ENCODE measurements at places on chromosomes 12 and 14.

GRCh38 chr14:101781240-101782061 lies 19.9 kb downstream of the PPP2R5C start:
- DNase-seq: no peak

GRCh38 chr12:97275728-97276590 lies 186.6 kb upstream of the RMST start:
- peak; percentile 38 for DNase-seq

DNA sequence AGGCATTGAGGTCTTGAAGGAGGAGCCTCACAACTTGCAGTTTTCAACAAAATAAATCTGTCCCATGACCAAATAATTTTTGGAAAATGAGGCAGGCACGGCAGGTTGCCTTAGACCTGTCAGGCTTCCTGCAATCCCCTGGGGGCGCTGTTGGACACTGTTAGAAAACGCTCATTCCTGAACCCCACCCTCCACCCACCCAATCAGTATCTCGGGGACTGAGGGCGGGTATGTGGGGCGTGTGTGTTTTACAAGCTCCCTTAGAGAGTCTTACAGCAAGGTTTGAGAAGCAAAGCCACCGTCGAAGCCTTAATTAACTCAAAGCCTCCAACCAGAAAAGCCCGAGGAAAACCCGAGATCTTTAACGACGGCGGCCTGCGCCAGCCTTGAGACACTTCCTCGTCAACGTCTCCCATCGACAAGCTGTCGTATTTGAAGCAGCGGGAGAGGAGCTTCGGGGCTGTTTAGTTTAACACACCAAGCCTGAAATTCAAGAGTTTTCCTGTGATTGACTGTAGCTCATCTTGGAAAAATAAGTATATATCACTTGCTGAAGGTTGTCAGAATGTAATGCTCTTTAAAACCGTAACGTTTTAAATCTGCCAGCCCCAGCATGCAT lies 123.0 kb downstream of the GLT1D1 start:
- DNase-seq: no peak

DNA sequence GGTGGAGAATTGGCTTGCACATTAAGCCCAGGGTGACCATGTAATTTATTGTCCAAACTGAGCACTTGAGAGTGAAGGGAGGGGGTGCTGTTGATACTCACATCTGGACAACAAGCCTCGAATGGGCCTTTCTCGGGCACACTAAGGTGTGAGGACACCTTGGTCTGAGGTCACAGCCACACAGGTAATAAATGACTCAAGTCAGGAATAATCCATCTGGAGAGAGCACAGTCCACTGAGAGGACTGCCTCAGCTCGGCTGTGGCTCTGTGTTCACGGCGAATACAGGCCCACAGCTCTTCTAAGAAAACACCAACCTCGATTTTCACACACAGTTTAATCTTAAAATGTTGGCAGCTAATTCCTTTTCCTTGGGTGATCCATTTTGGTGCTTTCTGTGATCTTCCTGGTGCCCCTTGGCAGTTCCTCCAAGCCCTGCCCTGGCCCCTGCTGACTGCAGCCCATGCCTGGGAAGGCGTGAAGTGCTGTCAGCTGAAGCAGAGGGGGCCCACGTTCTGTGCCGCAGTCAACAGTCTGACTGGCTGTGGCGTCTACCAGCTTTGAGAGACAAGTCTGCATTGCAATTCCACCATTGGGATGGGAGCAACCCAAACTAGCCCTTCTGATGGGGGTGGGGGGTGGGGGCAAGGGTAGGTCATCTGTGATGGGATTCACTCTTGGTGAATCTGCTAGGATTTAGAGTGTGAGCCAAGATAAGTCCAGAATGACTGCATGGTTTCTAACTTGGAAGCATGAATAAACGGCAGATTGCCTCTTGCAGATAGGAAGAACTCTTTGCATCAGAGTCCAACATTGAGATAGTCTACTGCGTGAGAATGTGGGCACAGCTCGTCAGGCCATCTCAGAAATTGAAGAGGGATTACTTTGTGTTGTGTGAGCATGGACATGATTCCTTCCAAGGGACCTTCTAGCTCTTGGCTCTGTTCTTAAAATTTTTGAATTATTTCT lies 42.8 kb downstream of the ZNF664 start:
- DNase-seq: no peak

- no peak for DNase-seq
These were observed 104.0 kb upstream of the BCAT1 start for GRCh38 chr12:25052914-25053211.

DNA sequence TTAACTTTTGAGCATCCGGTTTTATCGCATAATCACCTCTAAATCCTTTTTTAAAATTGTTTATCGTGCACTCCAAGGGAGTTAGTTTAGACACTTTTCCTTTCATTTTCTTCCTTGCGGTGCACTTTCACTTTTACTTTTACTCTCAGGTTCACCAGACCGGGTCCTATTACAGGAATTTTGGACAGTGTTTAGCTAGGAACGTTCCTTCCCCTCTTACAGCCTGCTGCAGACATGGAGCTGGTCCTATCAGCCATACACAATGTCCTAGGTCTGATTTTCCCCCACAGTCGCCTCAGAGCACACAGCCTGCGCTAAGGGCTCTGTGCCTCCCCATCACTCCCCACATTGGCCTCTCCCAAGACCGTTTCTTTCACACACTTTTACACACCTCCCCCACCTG lies 103.9 kb downstream of the ALG10 start:
- no peak for DNase-seq

- no peak for DNase-seq
These were observed 77.3 kb upstream of the RPH3A start for GRCh38 chr12:112714166-112714710.

DNA sequence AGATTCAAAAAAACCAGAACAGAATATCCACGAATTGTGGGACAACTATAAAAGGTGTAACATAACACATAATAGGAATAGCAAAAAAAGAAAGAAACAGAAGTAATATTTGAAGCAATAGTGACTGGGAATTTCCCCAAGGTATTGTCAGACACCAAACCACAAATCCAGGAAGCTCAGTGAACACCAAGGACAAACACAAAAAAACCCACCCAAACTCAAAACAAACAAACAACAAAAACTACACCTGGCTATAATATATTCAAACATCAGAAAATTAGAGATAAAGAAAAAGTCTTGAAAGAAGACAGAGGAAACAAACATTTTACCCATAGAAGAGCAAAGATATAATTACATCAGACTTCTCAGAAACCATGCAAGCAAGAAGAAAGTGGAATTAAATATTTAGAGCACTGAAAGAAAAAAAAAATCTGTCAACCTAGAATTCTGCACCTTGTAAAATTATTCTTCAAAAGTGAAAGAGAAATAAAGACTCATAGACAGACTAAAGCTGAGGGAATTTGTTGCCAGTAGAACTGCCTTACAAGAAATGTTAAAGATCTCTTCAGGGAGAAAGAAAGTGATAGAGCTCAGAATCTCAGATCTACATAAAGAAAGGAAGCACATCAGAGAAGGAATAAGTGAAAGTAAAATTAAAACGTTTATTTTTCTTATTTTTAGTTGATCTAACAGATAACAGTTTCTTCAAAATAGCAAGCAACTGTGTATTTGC lies 12.1 kb upstream of the HMGA2 start:
- no peak for DNase-seq

- no peak for DNase-seq
These were observed 783 bp upstream of the TUBA1B start for GRCh38 chr12:49131894-49132461.

- peak; percentile 84 for DNase-seq
These were observed at the start of gene SLC25A21 for GRCh38 chr14:37172024-37172869. Gene SLC25A21, minus strand, starts transcription at chr14:37172606.

DNA sequence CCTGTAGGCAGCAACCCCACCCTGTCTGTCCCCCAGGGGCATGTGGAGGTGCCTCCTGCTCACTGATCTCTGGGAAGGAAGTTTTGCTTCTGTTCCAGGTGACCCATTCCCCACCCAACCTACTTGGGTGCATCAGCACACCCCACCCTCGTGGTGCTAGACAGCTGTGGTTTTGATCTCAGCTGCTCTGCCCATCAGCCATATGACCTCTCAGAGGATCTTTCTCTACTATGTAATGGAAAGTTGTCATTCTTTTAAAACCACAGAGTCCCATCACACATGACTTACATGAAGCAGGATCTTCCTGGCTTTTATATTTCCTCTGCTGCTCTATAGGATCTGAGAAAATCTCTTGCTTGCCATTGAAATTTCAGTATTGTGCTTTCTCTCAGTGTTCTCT lies 13.5 kb upstream of the KRT82 start:
- no peak for DNase-seq

GRCh38 chr14:90023176-90023896 lies 38.5 kb upstream of the KCNK13 start:
- no peak for DNase-seq

- no peak for DNase-seq
These were observed 62.7 kb downstream of the NDUFA12 start for GRCh38 chr12:94940771-94941170.

- DNase-seq: no peak
These were observed 29.4 kb downstream of the ABCC9 start for GRCh38 chr12:21911832-21912231.

DNA sequence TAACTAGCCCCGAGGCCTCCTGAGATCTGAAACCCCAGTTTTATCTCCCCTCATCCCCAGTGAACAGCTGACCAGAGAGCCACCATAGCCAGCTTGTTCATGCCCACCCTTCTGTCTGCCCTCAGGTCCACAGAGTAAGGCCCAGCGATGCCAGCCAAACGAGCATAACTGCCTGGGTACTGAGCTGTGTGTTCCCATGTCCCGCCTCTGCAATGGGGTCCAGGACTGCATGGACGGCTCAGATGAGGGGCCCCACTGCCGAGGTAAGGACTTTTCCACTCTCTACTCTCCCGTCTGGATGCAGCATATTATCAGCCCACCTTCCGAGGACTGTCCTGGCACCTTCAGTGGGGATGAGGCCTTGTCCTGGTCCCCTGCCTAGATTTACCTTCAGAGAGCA lies 6.2 kb downstream of the LRP1-AS start:
- DNase-seq: no peak

DNA sequence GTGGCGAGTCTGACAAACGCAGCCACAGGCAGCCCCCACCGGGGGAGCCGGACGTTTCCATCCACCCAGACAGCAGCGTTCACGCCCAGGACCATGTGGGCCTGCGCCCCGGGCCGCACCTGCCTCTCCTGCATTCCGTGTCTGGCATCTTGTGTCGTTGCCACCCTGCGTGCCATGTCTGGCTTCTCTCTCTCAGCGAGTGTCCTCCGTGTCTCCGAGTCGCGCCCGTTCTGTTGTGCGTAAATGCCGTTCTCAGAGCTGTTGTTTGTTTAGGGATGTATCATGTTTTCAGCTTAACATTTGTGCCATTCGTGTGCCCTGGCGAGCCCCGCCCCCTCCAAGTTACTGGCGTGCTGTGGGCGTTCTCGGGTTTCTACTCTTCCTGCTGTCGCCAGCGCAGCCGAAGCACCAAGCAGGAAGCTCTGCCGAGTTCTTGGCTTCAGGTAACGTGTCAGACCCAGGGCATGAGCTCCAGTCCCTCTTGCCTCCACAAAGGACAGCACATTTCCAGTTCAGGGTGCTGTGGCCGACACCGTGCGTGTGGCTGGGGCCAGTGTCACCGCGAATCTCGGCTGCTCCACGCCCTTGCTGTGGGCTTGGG lies 34.6 kb downstream of the NOC4L start:
- DNase-seq: peak; percentile 69

DNA sequence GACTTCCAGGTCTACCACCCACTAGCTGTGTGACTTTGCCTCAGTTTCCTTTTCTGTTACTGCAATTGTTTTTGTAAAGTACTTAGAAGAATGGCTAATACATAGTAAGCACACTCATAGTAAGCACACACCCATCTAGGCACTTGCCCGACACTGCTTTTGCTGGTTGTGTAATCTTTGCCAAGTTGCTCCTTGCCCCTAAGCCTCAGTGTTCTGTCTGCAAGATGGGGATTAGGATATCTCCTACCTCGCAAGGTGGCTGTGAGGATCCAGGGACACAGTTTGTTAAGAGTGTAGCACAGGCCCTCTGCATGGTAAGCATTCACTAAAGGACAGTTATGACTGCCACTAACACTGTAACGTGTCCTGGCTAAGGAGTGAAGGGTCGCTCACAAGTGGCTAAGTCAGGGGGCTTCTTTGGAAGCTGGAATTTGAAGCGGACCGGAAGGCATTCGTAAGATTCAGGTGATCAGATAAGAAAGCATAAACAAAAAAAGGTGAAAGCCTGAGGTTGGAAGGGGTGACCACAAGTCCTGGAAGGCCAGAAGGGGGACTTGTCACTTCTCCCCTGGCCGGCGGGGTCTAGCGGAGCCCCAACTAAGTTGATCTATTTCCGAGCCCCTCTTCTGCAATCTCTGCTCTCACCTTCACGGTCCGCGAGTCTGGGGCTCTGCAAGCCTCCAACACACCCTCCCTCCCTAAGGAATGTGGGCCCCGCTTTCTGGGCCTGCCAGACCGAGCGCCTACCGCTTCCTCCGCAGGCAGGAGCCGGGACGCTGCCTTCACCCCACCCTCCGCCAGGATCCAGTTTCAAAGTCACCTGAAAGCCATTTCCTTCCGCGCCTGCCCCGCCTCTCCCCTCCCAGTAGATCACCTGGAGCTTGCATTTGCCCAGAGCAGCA lies 1.5 kb upstream of the PLEKHG3 start:
- peak; percentile 59 for DNase-seq

- no peak for DNase-seq
These were observed 557 bp downstream of the COPS7A start for GRCh38 chr12:6724409-6724797.

All from NCI-H2107 (cell line).